ENCODE measurements at places on chromosomes 1 and 21.
A peak's percentile ranks its signal among the peaks of the same experiment; 100 is the strongest.

DNA sequence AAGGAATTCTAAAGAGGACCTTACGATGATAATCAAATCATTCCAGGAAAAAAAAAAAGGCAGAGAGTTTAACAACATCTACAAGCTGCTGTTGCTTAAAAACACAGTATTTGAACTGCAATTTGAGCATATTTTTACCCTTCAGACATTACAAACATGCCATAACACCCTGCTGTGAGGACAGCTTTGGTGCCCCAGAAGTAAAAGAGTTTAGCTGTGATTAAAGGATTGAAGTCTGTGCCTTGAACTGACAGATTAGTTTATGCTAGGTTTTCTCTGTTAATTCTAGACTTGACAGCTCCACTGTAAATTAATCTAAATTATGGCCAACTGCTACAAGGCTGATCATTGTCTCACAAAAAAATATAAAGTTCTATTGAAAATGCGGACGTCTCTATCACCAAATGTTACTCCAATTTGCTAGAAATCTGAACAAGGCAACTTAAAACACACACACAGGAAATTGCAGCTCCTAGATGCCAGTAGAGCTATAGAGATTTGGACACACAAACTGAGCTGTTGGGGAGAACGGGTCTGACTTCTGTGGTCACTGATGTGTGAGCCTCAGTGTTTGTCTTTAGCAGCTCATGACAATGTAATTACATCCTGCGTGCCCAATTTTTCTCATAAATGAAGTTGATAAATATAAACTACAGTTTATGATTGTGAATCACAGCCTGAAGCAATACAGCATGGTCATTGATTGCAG lies 217.9 kb downstream of the NTNG1 start:
- no peak for DNase-seq

GRCh38 chr1:200174525-200175295 lies 147.2 kb downstream of the NR5A2 start:
- no peak for DNase-seq

DNA sequence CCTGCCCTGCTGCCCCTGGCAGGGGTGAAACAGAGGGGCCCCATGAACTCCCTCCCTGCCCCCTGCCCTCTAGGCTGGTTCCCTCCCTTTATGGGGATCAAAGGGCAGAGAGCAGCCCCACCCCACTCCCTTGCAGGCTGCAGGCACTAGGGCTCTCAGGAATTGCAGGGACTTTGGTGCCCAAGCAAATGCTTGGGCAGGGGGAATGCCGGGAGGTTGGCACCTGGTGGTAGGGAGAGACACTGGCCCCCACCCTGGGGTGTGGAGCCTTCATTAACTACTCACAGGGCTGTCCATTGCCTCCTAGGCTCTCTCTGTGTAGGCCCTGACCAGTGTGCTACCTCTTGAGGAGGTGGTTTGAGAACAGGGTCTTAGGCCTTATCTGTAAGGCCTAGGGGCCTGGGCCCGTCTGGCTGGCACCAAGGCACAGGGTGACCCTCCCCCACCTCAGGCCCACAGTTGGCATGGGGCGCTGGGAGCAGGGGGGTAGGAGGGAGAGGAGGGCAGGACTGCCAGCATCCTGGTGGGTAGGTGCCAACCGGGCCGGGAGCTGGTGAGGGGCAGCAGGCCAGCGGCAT lies 4.7 kb downstream of the ZBTB7B start:
- no peak for DNase-seq

DNA sequence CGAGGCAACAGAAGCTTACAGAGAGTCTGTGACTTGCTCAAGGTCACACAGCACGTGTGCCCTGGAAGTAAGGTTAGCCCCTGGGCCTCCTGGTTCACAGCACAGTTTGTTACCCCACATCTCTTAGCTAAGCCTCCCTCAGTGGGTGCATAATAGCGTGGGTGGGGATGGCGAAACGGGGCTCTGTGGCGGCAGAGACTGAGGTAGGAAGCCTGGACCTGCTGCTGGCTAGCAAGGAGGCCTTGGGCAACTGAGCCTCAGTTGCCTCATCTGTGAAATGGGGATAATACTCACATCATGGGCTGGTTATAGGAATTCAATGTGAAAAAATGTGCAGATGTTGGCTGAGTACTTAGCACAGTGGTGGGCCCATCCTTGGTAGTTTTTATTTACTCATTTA lies 596 bp downstream of the PADI4 start:
- no peak for DNase-seq

GRCh38 chr1:12208764-12209494 lies 20.9 kb upstream of the VPS13D start:
- DNase-seq, result peak; percentile 79

DNA sequence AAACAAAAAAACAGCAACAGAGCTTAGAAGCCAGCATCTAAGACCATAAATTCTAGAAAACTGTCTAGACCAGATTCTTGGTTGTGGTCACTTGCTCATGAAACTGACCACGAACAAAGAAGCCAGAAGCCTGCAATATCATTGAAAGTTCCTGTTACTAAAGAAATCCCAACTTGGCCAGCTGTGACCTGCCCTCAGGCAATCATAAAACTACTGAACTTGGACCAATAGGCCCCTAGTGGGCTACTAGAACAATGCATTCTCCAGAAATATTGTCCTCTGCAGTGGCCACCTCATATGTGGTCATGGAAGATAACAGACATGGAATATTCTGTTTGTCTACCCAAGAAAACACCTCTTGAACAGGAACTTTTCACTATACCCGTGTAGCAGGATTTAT lies 87.7 kb downstream of the SPATA17 start:
- no peak for DNase-seq
